WTC11 (cell line): ENCODE measurements at places on chromosomes 13 and 19. TPM values are rescaled to one million over a fixed set of nuclear protein-coding genes. Genes with fewer than 3 reads are reported as not detected.

GRCh38 chr19:49398931-49399330, 10.9 kb downstream of the KASH5 start:
- DNase-seq = no peak

DNA sequence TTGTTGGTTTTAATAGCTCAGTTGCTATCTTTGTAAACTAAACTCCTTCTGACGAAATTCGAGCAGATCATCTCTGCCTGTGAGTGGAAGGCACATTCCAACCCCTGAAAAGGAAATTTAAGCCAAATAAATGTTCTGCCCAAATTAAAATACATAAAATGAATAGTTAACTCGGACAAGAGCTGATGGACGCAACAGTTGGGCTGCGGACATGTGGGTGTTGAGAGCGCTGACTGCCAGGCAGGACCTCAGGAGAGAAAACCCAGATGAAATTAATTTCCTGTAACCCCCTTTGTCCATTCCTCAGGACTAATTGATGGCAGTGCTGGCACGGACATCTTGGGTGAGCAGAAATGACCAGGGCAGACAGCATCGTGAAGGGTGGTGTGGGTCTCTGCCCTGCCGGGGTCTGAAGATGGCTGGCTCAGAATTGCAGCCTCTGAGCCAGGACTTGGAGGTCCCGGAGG, 86.5 kb downstream of the TSHZ3 start:
- no peak for DNase-seq

DNA sequence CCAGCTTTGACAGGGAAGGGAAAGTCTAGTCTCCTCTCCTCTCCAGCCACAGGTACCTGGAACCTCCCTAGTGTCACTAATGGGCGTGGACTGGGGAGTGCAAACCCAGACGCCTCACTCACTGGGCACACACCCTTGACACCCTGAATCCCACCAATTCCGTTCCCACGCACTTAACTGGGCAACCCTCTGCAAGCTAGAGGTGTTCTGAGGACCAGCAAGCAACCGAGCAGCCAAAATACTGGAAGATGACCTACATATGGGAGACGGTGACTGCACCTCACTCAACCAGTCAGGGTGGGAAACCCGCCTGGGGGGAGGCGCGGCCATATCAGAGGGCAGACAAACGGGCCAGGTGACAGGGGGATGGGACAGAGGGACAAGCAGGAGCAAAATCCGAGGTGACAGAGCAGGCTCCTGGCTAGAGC, 991 bp downstream of the ABHD17A start:
- DNase-seq = no peak

DNA sequence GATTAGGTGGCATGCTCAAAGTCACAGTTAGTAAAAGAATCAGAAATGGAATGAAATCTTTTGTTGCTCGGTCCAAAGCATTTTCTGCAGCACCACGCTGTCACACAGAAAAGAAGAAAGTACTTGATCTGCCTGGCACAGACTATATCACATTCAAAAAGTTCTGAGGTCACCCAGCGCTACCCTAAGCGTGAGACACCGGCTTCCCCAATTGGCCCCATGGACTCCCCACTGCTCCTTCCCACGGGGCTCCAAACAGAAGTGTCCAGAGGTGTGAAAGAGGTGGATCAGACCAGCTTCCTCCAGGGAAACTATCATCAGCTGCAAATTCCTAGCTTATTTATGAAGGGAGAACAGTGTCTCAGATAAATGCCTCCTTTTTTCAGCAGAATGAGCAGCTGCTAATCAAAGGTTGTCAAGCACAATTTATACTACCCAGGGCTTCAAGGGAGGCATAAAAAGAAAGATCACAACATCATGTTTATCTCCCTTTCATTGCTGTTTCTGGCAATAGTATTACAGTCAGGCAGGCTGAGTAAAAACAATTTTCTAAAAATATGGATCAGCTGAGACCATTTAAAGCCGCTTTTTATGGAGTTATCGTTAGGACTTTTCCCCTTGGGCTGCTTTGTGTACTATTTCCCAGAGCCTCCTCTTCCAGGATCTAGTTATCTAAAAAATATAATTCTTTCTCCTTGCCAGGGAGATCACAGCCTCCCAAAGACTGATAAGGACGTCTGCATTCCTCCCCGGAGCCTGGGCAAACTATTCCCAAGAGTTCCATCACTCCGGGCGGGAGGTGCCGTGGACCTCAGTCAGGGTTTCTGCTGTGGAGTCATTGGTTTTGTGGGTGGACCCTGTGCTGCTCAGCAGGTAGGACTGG, 208.0 kb downstream of the LHFPL6 start:
- no peak for DNase-seq

DNA sequence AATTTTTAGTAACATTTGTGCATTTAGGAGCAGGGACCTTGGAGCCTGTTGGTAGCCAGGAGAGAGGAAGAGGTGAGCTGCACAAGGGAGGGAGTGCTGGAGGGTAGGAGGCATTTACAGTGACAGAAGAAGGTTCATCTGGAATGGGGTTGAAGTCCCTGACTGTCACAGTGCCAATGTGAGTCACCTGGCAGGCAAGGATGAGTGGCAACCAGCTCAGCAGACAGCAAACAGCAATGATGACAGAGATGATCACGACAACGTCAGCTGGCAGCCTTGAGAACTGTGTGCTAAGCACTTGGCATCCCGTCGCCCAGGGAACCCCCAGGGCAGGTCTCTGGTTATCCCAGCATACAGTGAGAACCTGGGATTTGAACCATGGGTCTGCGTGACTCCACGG, 2.6 kb downstream of the OR10H5 start:
- DNase-seq = no peak

- DNase-seq = no peak
Measured at GRCh38 chr13:71240911-71241310, 626.1 kb downstream of the DACH1 start.

GRCh38 chr13:75639454-75639853, 3.3 kb downstream of the LMO7 start:
- no peak for DNase-seq

- peak; percentile 46 for DNase-seq
Measured at GRCh38 chr13:32164622-32165268, 133.2 kb downstream of the FRY start.

GRCh38 chr19:1366899-1367870, 16.5 kb upstream of the NDUFS7 start:
- no peak for DNase-seq

DNA sequence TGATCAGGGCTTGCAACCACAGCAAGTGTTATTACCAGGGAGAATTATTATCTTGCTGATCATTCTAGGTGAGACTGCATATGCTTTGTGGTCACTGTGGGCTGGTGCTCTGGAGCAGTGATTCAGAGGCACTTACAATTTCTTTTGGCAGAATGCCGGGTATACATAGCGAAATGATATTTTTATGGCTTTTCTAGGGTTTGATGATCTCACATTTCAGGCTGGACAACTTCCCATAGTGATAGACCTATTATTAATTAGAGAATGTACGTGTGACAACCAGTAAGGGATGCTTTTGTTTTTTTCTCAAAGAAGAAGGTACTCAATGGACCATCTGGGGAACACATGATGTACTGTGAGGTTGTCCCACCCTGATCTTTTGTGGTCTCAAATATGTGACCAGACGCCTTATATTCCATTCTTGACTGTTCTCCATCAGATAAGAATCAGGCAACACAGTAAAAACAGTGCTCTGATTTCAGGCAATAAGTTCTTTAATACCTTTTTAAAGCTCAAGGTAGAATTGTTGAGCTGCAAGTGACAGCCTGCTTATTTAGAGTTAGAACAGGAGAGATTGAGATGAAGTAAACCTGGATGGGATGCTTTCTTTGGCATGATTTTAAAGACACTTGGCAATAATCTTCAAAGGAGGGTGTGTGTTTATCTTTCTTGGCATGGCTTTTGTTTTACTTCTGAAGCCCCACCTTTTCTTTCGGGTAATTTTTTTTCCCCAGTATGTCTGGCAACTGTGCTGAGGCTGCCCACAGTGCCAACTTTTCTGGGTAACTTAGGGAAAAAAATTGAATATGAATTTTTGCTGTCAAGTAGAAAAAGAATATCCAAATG, 27.4 kb upstream of the SCEL start:
- DNase-seq = no peak

- no peak for DNase-seq
Measured at GRCh38 chr13:75489502-75490263, 7.7 kb upstream of the TBC1D4 start.

AMER2 gene
- total RNA-seq = 0.18 to 0.48 TPM (median 0.27 TPM) in 3 replicates

EIF3K gene
- total RNA-seq = 389 to 416 TPM (median 410 TPM) in 3 replicates

IFNL1 gene
- total RNA-seq = not detected in 3 replicates
